ENCODE measurements at places on chromosomes 7 and 10.

DNA sequence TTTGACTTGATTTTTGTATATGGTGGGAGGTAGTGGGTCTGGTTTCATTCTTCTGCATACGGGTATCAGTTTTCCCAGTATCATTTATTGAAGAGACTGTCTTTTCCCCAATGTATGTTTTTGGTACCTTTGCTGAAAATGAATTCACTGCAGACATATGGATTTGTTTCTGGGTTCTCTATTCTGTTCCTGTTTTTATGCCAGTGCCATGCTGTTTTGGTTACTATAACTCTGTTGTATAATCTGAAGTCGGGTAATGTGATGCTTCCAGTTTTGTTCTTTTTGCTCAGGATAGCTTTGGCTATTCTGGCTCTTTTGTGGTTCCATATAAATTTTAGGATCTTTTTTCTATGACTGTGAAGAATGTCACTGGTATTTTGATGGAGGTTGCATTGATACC is 836 bp downstream of the ECD start:
- DNase-seq: no peak

DNA sequence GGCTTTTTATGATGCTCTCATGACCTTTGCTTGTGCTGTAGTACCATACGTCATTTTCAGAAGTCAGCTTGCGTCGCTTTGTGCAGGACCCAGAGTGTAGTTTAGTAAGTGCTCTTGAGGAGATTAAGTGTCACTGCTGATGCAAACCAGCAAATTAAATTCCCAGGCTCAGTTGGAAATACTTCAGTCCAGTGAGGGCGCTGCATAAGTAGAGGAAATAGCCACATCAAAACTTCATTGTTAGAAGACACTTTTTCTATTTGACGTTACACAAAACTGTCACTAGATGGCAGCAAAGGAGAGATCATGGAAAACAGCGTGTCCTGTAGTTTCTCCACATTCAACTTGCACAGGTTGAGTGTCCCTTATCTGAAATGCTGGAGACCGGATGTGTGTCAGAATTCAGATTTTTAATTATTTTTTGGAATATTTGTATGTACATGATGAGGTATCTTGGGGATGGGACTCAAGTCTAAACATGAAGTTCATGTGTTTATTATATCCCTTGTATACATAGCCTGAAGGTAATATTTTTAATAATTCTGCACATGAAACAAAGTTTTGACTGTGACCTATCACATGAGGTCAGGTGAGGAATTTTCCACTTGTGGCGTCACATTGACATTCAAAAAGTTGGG is 7.9 kb downstream of the ZNF22 start:
- peak; percentile 29 for DNase-seq

DNA sequence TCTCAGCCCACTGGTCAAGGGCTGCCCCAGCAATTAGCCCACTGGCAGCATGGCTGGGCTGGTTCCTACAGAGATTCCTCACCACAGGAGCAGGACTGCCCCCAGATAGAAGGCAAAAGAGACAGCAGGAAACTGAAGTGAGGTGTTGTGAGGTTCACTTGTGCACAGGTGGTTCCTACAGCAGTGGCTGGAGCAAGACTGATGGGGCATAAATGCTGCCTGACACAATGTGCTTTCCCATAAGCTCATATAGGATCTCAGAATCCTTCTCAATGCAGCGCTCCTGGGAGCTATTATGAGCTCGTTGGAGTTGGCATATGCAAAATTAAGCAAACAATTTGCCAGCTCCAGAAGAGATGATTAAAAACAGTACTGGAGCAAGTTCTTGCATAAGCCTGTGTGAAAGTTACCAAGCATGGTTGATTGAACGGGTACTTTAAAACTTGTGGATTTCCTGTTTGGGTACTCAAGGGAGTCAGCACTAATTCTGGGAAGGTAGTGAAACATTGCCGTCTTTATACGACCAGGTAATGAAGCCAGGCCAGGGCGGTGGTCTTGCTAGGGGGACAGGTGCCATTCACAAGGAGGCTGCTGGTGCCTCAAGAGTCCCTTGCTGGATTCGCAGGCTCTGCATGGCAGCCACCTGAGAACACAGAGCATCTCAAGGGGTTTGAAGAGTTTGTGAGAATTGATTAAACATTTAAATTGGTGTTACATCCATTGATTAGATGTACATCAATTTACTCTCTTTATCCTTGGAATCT is 20.3 kb upstream of the PRKCQ start:
- DNase-seq: no peak

GRCh38 chr10:78545756-78546155 is 512.1 kb downstream of the RPS24 start:
- no peak for DNase-seq

- DNase-seq: no peak
Measured at GRCh38 chr10:5583525-5584175, 58.9 kb downstream of the CALML3 start.

GRCh38 chr7:43700059-43700501 is 29.2 kb downstream of the COA1 start:
- no peak for DNase-seq

DNA sequence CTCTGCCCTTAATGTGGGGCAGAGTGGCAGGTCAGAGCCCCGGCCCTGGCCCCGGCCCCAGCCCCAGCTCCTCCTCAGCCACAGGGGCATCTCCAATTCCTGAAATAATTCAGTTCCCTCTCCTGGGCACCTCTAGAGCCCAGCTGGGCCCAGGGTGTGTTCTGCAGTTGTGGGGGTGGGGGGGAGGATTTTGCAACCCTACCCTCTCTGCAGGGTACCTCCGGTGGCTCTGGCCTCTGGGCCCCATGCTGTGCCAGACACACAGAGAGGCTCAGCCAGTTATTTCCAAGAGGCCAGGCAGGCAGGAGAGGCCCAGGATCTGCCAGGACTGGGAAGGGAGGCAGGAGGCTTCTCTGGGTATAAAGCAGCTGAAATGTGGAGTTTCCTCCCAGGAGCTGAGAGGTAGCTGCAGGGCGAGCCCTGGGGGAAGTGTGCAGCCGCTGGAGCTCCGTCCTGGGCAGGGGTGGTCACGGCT is 47.9 kb downstream of the PWWP2B start:
- no peak for DNase-seq

GRCh38 chr7:98312201-98312600 is 30.7 kb downstream of the BRI3 start:
- DNase-seq: no peak

DNA sequence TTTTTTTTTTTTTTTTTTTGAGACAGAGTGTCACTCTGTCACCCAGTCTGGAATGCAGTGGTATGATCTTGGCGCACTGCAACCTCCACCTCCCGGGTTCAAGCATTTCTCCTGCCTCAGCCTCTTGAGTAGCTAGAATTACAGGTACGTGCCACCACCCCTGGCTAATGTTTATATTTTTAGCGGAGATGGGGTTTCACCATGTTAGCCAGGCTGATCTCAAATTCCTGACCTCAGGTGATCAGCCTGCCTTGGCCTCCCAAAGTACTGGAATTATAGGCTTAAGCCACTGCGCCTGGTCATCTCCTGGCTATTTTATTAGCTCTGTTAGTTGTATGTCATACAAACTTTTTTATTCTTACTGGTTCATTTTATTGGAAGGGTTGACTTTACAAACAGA is 103.0 kb downstream of the LCOR start:
- DNase-seq: no peak

DNA sequence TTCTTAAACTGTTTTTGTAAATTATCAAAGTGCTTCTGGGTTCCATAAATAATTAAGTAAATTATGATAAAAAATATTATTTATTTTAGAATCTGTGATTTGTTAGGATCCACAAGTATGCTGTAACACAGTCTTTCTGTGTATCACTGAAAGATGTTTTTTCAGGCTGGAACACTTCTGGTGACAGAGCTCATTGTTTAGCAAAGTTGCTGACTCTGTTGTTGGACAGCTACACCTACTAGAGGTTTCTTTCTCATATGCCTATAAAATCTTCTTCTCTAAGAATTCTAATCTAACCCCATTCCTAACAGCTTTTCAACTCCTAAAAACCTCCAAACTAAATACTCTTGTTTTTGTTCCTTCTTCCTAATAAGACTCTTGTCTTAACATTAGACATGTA is 176.8 kb downstream of the THSD7A start:
- no peak for DNase-seq

- no peak for DNase-seq
Measured at GRCh38 chr7:91811236-91811635, 69.3 kb downstream of the MTERF1 start.

GRCh38 chr10:132066186-132066585 is 440 bp downstream of the JAKMIP3 start:
- DNase-seq: no peak
